ENCODE measurements at places on chromosomes 2 and 18. TPM values are rescaled to one million over a fixed set of nuclear protein-coding genes. Genes with fewer than 3 reads are reported as not detected.

The CNDP1 gene
- polyA plus RNA-seq: 0.27 TPM

The ICA1L gene
- polyA plus RNA-seq: 22.4 TPM

The MAP3K20 gene
- 68.1 TPM for polyA plus RNA-seq

The HOXD13 gene
- polyA plus RNA-seq: not detected

The SERPINB5 gene
- polyA plus RNA-seq: not detected

- DNase-seq: no peak
These were observed 67.8 kb downstream of the CWC22 start for GRCh38 chr2:179939259-179939658.

GRCh38 chr2:73134471-73134870, 21.7 kb upstream of the RAB11FIP5 start:
- no peak for DNase-seq

- DNase-seq: no peak
These were observed 126.3 kb downstream of the SEPTIN10 start for GRCh38 chr2:109487536-109487869.

- no peak for DNase-seq
These were observed 124.5 kb downstream of the SEPTIN10 start for GRCh38 chr2:109489296-109489695.

GRCh38 chr18:48814490-48815178, 136.1 kb downstream of the SMAD7 start:
- no peak for DNase-seq

GRCh38 chr2:12675352-12675795, 41.4 kb upstream of the TRIB2 start:
- no peak for DNase-seq

- DNase-seq: no peak
These were observed 403.9 kb upstream of the FANCL start for GRCh38 chr2:58645017-58645416.

DNA sequence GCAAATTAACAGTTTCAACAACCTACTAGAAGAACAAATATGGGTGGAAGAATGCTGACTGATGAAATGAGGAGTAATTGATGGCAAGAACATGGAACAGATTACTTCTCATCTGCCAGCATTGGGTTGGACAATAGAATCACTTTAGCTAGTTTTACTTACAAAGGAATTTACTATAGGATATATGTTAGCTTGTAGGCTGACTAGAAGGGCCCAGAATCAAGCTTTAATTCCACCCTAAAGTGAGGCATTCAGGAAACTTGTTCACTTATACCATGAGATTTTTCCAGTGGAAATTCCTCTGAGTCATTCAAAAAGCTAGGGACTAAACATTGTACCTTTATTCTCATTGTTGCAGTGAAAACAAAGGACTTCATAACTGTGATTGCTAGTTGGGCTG, 5.0 kb upstream of the ZSWIM2 start:
- no peak for DNase-seq

GRCh38 chr2:128451084-128452023, 132.7 kb upstream of the HS6ST1 start:
- DNase-seq: no peak

DNA sequence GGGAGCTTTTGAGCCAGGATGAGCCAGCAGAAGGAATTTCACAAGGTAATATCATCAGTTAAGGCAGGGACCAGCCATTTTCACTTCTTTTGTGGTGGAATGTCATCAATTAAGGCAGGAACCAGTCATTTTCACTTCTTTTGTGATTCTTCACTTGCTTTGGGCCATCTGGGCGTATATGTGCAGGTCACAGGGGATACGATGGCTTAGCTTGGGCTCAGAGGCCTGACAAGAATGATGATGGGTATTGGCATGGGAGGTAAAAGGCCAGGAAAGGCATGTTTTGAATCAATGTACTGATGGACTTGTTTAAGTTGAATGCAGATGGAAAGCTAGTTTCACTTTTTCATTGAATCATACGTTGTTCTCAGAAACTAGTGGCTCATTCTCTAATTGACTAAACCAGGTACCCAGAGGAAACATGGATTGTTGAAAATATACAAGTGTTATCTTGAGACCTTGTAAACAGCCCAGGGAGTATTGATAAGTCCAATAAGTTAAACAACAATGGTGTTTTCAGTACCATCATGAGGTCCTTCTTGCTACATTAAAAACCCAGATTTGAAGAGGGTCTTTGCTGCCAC, 1672.5 kb upstream of the DDX18 start:
- DNase-seq: no peak

All from left lung (tissue), 14 donors.